T-helper 9 cell (primary cell): ENCODE measurements at places on chromosomes 1 and 21.

GRCh38 chr1:54103414-54103813 lies 49.4 kb downstream of the CDCP2 start:
- DNase-seq: no peak

- DNase-seq: no peak
Measured at GRCh38 chr1:110098222-110099026, 13.8 kb upstream of the UBL4B start.

- no peak for DNase-seq
Measured at GRCh38 chr1:227424159-227424680, 105.9 kb upstream of the CDC42BPA start.

DNA sequence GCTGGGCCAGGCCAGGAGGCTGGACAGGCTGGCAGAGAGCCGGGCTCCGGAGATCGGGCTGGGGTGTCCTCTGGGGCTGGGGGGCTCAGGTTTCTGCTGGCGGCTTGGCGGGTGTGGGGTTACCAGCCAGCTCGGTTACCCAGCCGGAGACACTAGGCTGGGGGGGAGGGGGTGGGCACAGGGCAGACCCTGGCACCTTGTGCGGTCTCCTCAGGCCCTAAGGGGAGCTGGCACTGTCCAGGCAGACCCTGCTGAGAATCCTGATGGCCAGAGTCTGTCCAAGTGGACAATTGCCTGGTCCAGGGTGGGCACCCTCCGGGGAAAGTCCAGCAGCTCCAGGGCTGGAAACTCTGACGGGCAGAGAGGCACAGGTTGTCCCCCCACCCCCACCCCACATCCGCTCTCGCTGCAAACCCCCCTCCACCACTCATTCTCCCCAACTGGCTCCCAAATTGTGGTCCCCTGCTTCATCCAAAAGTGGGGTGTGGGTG lies 6.7 kb downstream of the ZBTB7B start:
- DNase-seq: no peak

GRCh38 chr1:22805672-22806038 lies 95.0 kb downstream of the EPHB2 start:
- DNase-seq: no peak

DNA sequence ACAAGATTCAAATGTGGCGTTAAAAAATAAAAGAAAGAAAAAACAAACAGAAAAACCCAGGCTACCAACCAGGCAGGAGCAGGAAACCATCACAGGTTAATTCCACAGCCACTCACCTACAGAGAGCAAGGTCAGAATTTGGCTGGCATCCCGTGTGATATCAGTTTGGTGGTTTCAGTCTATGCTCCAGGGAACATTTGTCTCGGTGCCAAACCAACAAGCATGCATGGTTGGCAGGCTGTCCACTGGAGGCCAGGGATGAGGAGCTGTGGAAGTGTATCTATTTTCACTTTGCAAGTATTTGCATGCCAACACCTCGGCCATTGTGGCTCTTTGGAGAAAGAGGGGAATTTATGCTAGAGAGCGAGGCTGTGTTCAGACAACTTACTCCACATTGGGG lies 53.1 kb upstream of the PROX1 start:
- DNase-seq: no peak

DNA sequence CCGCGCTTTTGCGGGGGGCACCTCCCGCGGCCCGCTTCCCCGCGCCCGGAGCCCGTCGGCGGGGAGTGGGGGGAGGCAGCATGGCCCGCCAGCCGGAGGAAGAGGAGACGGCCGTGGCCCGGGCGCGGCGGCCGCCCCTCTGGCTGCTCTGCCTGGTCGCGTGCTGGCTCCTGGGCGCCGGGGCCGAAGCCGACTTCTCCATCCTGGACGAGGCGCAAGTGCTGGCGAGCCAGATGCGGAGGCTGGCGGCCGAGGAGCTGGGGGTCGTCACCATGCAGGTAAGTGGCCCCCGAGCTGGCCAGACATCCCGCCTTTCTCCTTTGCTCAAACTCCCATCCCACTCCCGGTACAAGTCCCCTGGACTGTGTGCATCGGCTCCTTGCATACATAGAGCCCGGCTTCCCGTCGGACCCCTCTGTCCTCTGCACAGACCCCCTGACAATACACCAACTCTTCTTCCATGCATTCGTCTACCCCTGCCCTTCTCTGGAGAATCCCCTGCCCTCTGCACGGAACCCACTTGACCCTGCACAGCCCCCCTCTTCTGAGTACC lies 812 bp downstream of the CACHD1 start:
- DNase-seq: no peak

- no peak for DNase-seq
Measured at GRCh38 chr1:221105578-221105977, 226.3 kb downstream of the HLX start.

DNA sequence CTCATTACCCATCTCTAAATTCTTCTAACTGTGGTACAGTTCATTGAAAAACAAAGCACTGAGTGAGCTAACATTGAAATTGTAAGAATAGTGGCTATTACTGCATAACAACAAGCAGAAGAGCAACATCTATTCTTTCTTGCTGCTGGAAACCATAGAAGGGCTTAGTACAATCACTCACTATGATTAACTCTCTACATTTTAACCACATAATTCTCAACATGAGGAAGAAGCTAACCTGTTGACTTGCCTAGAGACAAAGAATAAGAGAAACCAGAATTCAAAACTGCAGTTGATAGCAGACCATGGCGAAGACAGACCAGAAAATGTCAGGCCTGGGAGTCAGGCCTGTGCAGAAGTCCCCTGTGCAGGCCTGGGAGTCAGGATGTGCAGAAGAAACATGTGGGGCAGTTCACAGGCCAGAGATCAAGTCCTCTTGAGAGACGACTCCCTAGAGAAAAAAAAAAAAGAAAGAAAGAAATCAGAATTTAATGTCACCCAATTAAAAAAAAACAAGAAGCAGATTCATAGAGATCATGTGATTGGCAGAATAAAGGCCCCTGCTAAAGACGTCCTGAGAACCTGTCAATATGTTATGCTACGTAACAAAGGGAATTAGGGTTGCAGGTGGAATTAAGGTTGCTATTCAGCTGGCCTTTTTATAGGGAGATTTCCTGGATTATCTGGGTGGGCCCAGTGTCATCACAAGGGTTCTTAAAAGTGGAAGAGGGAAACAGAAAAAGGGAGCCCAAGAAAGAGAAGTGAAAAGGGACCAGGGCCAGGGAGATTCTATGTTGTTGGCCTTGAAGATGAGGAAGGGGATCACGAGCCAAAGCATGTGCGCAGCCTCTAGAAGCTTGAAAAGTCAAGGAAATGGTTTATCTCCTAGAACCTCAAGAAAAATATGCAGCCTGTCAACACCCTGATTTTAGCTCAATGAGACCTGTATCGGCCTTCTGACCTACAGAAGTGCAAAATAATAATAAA lies 94.9 kb downstream of the MRPL39 start:
- DNase-seq: no peak

DNA sequence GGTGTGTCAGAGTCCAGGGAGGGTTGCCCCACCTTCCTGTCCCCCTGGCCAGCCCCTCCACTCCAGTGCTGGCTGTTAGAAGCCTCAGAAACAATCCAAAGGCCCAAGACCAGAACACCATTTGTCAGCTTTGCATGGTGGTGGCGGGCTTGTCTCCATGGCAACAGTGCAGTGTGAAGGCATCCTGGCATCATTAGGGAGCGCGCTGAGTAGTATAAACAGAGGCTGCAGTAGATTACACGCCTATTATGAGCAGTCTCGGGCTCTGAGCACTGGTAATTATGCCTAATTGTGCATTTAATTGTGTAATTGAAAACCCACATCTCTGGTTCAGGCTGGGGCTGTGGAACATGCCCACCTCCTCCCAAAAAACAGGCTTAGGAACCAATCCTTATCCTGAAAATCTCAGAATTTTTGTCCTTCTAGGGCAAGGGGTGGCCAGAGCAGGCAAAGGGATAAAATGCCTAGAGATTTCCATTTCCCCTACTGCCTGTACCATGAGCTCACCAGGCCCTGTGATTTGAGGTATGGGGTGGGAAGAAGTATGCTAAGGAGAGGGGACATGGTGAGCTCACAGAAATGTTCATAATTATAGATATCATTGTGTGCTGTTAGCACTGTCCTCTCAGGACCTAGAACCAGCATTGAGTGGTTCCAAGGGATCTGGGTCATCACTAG lies 11.7 kb downstream of the NKAIN1 start:
- DNase-seq: no peak

GRCh38 chr1:224404916-224405603 lies 29.5 kb downstream of the WDR26 start:
- no peak for DNase-seq

DNA sequence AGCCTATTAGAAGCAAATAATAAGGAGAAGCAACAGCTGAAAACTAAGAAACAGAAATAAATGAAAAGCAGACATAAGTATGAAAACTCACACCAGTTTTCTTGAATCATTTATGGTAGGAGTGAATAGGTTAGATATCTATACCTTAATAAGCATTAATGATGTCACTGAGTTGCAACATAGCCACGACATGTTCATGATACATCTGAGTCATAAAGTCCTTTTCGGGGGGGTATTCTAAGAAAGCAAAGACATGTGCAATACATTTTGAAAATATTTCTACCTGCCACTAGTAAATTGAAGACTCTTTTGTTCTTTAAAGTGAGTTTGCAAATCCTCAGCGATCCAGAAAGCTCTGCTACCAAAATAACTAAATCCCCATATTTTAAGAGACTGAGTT lies 7.2 kb downstream of the CD34 start:
- no peak for DNase-seq

GRCh38 chr21:44047996-44048560 lies 36.0 kb downstream of the TRAPPC10 start:
- no peak for DNase-seq

- no peak for DNase-seq
Measured at GRCh38 chr1:160437432-160438316, 37.3 kb downstream of the VANGL2 start.

DNA sequence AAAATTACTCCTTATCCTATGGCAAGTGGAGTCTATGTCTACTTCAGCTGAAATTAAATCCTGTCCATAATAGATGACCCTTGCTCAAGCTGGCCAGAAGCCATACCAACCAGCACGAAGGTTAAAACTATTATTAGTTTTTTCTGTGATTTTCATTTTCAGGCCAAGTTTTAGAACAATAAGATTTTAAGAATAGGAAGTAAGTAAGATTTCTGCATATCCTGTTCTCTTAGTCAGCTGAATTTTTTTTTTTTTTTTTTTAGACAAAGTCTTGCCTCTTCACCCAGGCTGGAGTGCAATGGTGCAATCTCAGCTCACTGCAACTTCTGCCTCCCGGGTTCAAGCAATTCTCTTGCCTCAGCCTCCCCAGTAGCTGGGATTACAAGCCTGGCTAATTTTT lies 6.1 kb upstream of the RBP7 start:
- no peak for DNase-seq

GRCh38 chr1:156747742-156748669 lies 3.5 kb downstream of the HDGF start:
- DNase-seq: no peak

DNA sequence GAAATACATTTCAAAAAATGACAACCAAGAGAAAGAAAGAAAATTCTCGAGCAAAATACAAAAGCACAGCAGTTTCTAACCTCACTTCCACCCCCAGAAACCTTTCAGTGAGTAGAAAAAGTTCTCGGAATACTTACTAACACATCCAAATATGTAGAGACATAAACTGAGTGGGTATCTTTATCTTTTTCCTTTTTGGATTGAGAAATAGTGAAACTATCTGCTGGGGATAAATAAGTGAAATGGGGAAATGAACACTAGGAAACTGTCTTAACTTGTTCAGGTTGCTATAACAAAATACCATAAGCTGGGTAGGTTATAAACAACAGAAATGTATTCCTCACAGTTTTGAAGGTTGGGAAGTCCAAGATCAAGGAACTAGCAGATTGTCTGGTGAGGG lies 72.0 kb downstream of the VCAM1 start:
- no peak for DNase-seq

DNA sequence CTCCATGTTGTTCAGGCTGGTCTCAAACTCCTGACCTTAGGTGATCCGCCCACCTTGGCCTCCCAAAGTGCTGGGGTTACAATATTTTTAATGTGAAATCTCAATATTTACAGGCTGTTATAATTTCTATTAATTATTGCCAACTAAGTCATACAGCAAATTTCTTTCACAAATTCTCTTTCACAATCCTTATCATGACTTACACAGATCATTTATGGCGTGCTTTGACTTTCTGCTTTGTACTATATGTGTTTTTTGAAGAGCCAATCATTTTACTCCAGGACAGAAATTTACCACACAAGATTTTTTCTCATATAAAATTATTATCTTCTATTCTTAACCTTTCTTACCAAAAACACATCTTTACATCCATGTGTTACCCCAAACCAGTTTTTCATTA lies 1729.9 kb downstream of the NCAM2 start:
- no peak for DNase-seq

DNA sequence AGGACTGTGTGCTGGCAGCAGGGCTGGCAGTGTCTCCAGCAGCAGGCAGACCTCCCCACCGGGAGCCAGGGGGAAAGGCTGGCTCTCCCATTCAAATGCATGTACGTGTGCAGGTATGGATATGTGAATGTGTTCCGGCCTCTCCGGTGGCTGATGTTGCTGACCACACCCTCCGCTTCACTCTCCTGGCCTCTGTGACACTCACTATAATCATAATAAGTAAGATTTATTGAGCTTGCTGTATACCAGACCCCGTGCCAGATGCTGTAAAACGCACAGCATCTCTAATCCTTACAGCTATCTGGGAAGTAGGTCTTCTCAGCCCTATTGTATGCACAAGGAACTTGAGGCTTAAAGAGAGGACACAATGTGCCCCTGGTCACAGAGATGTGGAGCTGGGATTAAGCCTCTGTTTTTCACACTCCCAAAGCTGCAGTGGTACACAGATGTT lies 20.5 kb upstream of the ARTN start:
- DNase-seq: no peak

DNA sequence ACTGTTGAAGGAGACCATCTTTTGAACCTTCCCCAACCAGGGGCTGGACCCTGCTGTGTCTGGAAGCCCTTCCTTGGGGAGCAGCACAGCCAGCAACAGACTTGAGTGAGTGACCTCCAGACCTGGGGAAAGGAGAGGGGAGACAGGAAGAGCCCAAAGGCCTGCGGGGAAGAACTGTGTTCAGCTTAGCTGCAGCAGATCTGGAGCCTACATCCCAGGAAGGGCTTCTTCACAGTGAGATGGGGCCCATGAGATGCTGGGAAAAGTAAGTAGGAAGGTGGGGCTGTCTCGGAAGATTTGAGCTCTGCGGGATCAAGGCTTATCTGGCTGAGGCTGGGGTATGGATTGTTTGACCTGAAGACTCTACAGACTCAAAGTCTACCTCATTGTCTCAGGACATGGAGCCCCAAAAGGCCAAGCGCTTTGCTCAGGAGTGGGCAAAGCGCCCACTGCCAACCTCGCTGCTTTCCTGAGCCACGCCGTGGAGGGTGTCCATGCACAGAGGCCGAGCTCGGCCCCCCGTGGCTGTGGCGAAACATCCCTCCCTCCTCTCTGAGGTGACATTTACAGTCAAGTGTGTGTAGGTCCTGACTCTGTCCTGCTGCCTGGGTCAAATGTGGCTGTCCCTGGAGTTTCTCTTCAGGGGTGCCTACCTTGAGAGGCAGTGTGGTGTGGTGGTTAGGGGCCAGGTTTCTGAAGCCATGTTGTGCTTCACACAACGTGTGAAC lies 24.5 kb downstream of the SPOCD1 start:
- DNase-seq: no peak

DNA sequence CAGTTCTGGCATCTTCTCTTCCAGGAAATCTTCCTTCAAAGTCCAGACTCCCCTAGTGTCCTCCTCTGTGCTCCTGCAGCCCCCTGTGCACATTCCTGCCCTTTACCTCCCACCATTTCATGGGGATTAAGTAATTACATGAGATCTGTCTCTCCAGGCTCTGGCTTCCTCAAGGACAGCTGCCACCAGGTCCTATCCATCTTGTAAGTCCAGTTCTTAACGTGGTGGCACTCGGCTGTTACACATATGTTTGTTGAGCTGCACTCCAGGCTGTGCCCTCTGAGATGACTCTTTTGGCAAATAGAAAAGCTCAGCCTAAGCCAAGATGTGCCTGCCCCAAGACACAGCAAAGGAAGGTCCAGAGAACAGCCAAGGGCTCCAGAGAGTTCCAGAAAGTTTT lies 57.4 kb upstream of the CAMK1G start:
- no peak for DNase-seq
